ENCODE measurements at places on chromosomes 5 and 9.
A peak's percentile ranks its signal among the peaks of the same experiment; 100 is the strongest.

GRCh38 chr5:69265931-69266330 lies 31.2 kb downstream of the CDK7 start:
- DNase-seq = peak; percentile 18

DNA sequence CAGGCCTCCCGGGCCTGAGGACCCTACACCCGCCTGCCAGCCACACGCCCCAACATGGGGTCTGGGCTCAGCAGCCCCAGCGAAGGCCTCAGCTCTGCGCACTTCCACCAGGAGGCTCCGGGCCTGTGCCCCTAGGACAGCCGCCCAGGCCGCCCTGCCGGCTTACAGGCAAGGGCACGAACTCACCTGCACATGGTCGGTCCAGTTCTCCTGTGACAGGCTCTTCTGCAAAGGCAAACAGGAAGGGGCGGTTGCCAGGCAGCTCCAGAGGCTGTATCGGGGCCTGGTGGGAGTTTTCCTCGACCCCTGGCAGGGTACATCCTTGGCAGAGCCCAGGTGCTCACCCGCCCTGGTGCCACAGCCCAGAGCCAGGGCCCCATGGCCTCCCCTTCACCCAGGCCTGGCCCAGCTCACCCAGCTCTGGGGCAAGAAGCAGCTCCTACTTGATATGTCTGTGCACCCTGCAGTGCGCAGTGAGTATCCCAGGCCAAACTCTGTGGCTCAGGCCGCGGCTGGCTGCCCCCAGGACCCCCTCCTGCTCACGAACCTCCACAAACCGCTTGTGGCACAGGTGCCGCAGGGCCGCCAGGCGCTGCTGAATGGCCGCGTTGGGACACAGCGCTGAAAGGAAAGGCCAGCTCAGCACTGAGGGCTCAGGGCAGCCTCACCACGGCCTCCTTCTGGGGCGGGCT lies 52.2 kb upstream of the NRARP start:
- no peak for DNase-seq

DNA sequence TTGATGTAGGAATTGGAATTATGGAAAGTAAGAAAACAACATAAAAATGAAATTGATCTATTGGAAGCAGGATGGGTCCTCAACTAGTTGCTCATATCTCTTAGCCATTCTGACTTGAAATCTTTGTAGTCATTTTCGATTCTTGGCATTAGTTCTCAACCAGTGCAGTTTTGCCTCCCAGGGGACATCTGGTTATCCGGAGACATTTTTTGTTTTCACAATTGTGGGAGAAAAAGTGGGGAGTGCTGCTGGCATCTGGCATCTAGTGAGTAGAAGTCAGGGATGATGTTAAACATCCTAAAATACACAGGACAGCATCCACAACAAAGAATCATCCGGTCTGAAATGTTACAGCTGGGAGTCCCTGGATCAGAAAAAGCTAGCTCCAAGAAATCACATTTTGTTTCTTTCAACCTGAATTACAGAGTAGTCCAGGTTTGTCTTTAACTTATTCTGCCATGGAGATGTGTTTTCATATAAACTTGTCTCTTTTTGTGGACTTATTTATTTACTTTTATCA lies 74.9 kb downstream of the FBXL7 start:
- DNase-seq = no peak

DNA sequence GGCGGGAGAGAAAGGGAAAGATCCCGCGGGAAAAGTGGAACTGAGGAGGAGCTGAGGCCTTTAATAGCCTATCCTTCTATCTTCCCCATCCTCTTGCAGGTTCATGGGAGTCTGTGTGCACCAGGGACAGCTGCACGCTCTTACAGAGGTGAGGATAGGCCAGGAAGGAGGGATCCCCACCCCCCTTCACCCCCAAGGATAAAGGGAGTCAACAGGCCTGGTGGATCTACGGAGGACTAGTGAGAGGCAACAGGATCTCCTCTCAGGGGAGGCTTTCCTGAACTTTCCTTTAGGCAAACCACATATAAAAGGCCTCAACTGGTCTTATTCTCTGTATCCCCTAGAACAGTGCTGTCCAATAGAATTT lies 1.1 kb downstream of the TESK1 start:
- no peak for DNase-seq

- no peak for DNase-seq
These were observed 173.4 kb downstream of the NR3C1 start for GRCh38 chr5:143229896-143230675.

DNA sequence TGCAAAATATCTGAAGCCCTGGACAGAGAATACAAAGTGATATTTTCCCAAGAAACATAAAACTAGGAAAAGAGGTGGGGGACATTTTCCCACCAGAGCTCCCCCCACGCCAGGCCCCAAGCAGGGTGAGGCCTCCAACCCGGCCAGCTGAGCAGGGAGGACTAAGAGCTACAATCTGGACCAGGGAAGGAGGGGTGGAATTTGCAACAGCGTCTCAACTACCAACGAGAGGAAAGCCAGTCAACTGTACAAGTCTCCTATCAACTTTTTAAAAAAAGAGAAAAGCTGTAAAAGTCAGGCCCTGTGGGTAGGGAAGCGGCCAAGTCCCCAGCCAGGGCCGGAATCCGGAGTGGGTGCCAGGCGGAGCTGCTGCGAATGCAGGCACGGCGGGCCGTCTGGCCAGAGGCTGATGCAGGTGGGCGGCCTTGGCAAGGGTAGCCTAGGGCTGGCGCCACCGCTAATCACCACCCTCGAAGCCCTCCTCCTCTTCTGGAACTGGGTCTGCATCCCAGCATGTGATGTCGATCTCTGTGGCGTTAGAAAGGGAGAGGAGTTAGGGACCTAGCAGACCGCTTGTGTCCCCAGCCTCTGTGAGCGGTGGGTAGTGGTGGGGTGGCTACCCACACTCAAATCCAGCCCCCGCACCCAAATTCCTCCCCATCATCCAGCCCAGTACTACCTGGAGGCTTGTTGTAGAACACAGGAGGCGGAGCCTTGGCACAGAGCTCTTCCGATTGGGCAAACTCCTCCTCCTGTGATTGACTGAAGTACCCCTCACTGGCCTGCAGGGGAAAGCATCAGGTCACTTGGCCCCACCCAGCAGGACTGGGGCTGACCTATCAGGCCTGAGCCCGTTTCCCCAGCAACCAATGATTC lies 10.6 kb downstream of the PRR7 start:
- peak; percentile 99 for DNase-seq

DNA sequence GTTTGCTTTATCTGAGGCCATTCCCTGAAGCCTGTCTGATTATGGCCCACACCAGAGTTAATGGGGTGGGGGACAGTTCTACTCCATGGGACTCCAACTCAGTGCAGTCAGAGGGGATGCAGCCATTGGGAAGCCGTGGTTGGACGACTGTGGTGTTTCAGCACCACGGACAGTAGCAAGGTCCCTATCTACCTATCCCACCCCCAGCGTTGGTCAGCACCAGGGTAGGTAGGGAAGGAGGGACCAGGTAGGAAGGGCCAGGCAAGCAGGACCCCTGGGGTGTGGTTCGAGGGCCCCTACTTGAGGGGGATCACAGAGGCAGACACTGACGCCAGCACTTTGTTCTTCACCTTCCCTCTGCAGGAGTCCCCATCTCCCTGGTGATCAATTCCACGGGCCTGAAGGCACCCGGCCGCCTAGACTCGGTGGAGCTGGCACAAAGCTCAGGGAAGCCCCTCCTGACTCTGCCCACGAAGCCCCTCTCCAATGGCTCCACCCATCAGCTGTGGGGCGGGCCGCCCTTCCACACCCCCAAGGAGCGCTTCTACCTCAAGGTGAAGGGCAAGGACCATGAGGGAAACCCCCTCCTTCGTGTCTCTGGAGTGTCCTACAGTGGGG lies 33.2 kb downstream of the HMCN2 start:
- peak; percentile 7 for DNase-seq

- peak; percentile 90 for DNase-seq
These were observed 16.1 kb downstream of the AP3S1 start for GRCh38 chr5:115857626-115858349.

- DNase-seq = no peak
These were observed 204.8 kb downstream of the DCP2 start for GRCh38 chr5:113181409-113181808.

DNA sequence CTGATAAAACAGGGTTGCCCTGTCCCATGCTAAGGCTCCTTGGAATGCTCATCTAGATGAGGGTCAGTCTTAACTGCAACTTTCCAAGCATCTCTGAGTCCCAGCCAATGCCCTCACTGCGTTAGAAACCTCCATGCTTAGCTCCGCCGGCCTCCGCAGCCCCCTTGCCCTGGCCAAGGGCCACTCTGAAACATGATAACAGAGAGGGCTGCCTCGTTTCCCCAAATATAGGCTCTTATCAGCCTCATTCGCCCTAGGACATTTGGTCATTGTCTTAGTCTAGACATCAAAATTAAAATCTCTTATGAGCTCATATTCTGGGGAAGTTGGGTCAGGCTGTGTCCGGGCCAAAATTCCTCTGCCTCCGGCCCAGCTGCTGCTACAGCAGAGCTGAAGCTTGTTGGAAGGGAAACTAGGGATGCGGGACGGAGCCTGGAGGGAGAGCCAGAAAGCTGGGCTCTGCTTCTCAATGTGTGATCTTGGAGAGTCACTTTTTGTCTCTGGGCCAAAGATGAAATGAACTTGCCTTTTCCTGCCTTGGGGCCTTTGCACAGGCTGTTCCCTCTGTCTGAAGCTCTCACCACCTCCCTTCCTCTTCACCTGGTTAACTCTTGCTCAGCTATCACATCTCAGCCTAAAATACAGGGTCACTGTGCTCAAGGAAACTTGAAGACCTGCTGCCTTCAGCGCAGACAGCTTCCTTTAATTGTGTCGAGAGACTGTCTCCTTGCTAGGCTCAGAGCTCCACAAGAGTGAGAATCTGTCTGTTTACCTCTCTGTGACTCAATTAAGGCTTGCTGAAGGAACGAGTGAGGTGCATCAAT lies 191.3 kb downstream of the RGS3 start:
- no peak for DNase-seq

DNA sequence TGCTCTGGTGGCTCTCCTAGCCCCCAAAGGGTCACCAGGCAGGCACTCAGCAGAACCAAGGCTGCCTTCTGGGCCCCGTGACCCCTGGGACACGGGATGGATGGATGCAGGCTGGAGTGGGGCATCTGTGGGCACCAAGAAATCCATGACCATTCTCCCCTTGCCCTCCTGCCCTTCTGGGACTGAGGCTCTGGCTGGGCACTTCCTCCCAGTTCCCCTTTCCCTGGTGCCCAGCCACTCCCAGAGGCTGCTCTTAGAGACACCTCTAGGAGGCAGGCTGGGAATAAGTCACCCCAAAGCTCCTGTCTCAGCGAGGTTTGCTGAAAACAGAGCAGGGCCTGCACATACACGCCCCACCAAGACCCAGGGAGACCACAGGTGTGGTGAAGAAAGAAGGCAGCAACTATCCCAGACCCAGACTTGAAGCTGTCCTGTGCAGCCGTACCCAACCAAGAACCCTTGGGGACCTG lies 943 bp downstream of the STING1 start:
- DNase-seq = peak; percentile 56

DNA sequence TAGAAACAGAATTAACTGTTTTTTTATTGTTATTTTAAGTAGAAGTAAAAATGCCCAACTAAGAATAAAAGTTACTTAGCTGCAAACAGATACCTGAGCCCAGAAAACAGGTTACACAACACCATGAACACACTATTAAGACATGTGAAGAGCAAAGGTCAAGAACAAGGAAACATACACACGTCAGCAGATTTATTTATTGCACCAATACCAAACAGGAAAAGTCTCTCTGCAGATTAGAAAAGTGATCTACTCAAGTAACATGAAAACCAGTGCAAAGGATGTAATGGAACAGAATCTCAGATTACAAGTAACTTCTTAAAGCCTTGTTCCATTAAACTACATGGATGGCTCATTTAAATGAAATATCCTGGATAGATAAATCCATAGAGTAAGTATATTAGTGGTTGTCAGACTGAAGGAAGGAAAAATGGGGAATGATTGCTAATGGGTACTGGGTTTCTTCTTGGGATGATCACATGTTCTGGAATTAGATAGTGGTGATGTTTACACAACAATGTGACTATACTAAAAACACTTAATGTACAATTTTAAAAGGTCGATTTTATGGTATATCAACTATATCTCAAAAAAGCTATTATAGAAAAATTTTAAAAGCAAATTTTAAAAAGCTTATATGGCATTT lies 6.1 kb downstream of the SAR1B start:
- peak; percentile 96 for DNase-seq

GRCh38 chr5:101751105-101751504 lies 545.0 kb downstream of the SLCO4C1 start:
- DNase-seq = no peak

- no peak for DNase-seq
These were observed 10.4 kb upstream of the C5orf63 start for GRCh38 chr5:127083711-127084110.

- peak; percentile 80 for DNase-seq
These were observed 1062.6 kb downstream of the NR2F1-AS1 start for GRCh38 chr5:92518318-92518904.

- no peak for DNase-seq
These were observed 19.1 kb upstream of the JADE2 start for GRCh38 chr5:134506054-134507039.
